Epithelial cell of esophagus (primary cell): ENCODE measurements at places on chromosomes 3 and 15.
A peak's percentile ranks its signal among the peaks of the same experiment; 100 is the strongest.

GRCh38 chr15:78360958-78361718 is 21.0 kb downstream of the CRABP1 start:
- DNase-seq, result no peak

- DNase-seq, result peak; percentile 68
Measured at GRCh38 chr3:59313365-59313764, 263.5 kb upstream of the CFAP20DC start.

- peak; percentile 24 for DNase-seq
Measured at GRCh38 chr3:147572970-147573340, 163.8 kb downstream of the ZIC1 start.

DNA sequence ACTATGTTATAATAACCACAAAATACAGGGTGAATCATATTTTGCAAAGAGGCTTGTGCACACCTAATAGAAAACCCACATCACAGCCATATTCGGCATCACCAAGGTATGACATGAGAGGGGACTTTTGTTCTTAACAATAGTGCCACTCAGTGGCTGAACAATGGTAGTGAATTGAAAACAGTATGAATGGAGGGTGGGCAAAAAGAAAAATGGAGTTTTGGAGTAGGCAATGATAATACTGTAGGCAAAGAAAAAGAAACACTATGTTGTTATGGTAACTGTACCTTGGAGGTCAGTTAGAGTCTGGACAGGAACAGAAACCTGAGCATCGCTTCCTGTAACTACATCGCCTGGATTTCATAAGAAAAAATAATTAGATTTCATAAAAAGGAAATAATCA is 348.6 kb downstream of the PLCL2 start:
- peak; percentile 86 for DNase-seq

DNA sequence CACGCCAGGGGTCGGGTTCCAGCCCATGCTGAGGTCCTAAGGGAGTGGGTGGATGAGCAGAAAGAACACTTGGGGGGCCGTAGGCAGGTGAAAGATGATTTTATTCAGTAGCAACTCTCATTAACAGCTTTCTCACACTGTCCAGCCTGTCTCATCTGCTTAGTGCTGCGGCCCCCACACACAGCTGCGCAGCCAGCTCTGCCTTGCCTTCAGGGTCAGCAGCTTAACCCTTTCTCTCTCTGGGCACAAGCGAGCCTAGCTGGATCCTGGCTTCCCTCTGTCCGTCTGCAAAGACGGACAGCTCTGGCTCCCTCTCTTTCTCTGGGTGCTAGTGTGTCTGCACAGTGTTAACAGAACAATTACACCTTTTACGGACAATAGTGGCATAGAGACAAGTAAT is 21.3 kb downstream of the NPAP1 start:
- no peak for DNase-seq

- no peak for DNase-seq
Measured at GRCh38 chr3:133992951-133993620, 36.6 kb downstream of the SLCO2A1 start.

DNA sequence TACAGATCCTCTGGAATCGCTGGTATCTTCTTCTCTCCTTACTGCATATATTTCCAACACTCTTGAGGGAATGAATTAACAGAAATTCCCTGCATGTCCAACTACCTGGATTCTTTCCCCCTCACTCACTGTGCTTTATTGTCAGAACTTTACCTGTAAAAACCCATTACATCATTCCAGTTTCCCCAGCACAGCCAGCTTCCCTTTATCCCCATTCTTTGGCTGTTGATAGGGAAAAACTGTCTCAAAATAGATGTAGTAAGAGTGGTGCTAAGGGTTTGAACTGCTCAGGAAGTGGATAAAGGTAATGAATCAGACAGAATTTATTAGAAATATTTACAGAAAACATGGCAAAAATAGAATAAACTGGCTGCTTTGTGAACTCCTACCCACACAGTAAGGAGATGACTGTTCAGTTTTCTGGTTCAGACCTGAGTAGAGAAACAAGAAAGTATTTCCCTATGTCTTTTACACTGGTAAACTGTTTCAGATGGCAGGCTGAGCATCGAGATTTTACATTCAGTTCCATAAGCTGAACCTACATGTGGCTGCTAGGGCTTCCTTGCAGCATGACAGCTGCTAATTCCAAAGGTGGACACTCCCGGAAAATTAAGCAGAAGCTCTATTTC is 188.4 kb downstream of the CPNE4 start:
- DNase-seq, result no peak

DNA sequence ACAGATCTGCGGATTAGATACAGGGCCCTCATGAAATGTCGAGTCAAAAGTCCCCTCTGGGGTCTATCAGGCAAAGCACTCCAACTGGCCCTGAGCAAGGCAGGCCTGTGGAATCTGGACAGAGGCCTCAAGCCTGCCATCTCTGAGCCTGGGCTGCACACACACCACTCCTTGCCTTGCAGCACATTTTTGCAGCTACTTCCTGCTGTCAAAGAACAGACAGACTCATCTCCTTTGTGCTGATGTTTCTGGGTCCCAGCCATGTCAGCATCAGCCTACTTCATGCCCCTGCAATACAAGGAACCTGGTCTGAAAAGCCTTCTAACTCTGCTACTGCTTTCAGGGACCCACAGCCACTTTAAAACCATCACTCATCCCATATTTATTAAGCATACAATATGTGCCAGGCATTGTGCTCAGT is 60.6 kb upstream of the IL12A start:
- peak; percentile 69 for DNase-seq

DNA sequence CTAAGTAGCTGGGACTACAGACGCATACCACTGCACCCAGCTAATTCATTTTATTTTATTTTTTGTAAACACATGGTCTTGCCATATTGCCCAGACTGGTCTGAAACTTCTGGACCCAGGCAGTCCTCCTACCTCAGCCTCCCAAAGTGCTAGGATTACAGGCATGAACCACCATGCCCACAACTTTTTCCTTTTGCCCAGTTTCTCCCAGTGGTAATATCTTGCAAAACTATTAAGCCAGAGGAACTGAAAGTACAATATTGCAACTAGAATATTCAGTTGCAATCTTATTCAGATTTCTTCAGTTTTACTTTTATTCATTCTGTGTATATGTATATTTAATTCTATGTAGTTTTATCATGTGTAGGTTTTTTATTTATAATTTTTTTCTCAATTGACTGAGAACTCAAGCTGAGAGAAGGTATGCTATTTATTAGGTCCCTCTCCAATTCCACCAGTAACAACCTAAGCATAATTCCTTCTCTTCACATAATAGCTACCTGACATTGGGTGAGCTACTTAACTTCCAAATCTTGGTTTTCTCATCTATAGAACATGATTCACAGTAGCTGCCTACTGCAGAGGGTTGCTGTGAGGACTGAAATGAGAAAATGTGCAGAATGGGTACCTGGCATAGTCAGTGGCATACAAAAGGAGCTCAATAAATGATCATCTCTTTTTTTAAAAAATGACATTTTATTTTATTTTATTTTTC is 30.8 kb downstream of the KLHL18 start:
- no peak for DNase-seq

DNA sequence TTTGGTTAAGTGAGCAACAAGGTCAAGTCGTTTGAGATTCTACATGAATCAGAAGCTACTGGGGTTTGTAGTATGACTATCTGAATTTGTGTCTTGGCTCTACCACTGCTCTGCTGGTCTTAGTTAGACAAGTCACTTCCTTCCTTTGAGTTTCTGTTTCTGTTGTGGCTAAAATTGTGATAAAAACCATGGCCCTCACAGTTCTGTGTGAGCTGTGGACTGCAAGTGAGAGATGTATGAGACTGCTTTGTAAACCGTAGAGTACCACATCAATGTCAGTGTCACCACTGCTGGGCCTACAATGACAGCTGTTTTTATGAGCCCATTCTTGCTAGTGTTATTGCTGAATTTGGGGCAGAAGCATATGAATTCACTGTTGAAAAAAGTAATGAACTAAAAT is 32.7 kb downstream of the RARB start:
- no peak for DNase-seq

GRCh38 chr15:34038023-34038870 is 757 bp downstream of the AVEN start:
- peak; percentile 78 for DNase-seq

GRCh38 chr3:137097386-137097785 is 139.6 kb downstream of the IL20RB start:
- DNase-seq, result no peak

- DNase-seq, result no peak
Measured at GRCh38 chr15:92155934-92156333, 237.7 kb upstream of the ST8SIA2 start.
